ENCODE measurements at places on chromosomes 7 and 10. TPM values are rescaled to one million over a fixed set of nuclear protein-coding genes. Genes with fewer than 3 reads are reported as not detected.

The SH2D4B gene
- total RNA-seq = not detected

- no peak for DNase-seq
These were observed 54.1 kb upstream of the ABI1 start for GRCh38 chr10:26914898-26915297.

- DNase-seq = no peak
These were observed 212.0 kb downstream of the CACNB2 start for GRCh38 chr10:18352175-18352574.

DNA sequence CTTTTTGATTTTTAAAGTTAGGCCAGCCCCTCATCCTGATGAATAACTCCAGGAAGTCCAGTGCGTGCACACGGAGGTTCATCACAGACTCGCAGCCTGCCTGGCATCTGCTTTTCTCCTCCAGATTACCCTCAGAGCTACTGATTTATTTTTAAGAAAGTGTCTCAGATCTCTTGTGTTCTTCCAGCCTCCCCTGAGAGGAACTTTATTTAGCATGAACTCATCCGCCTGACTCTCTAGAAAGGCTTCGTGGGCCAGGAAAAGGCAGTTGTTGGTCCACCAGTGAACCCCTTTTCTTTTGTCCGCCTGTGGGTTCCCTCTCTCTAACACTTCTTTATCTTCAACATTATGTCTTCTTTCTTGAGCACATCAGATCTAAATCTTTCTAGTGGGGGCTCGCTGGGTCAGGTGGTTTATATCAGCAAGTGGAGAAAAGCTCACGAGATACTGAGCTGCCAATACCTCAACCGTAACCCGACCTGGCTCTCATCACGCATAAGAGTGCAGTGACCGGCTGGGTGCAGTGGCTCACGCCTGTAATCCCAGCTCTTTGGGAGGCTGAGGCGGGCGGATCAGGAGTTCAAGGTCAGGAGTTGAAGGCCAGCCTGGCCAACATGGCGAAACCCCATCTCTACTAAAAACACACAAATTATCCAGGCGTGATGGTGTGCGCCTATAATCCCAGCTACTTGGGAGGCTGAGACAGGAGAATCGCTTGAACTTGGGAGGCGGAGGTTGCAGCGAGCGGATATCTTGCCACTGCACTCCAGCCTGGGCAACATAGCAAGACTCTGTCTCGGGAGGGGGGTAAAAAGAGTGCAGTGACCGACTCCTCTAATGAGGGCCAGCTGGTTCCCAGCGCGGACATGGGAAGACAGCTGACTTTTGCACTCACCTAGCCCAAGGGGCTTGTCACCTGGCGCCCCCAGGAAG lies 162.3 kb downstream of the CCDC3 start:
- no peak for DNase-seq

Measured in Right ventricle myocardium inferior (tissue), 1 donor.